ENCODE measurements at places on chromosomes 2 and 18.

GRCh38 chr18:13218368-13218991 is at the start of gene LDLRAD4:
LDLRAD4 (plus strand) TSS chr18:13218760.
- peak; percentile 30 for DNase-seq

GRCh38 chr2:179686069-179686468 is 175.3 kb downstream of the ZNF385B start:
- no peak for DNase-seq

GRCh38 chr2:159798376-159798725 is 343 bp upstream of the CD302 start:
- no peak for DNase-seq

- DNase-seq: no peak
These were observed 410.3 kb downstream of the LRATD1 start for GRCh38 chr2:15042801-15043217.
